ENCODE measurements at places on chromosomes 3 and 15.

DNA sequence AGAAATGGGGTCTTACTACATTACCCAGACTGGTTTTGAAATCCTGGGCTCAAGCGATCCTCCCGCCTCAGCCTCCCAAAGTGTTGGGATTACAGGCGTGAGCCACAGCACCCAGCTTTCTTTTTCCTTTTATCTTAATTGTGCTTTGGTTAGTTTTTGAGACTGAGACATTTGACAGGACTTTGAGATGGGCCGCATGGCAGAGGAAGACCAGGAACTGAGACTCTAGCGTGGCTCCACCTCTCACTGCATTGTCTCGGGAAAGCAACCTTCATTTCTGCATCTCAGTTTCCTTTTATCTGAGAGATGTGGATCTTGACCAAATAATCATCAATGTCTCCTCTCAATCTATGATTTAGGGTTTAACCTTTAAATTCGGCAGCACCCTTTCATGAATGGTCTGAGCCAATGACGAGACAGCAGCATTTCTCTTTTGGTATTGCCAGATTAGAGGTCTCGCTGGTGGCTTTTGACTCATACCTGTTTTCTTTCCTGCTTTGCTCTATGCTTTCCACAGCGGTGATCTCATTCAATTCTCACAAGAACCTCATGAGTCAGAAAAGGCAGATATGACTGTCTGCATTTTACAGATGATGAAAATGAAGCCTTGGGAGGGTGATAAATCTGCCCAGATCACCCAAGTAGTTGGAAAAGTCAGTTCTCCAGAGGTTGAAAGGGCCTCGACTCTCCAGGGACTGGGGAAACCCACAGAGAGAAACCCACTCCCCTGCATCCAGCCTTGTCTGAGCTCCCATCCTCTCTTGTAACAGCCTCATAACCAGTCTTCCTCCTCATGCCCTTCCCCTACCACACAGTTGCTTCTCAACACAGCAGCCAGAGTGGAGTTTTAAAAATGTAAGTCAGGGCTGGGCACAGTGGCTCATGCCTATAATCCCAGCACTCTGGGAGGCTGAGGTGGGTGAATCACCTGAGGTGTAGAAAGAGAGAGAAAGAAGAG is 84.8 kb upstream of the FOXB1 start:
- peak; percentile 34 for DNase-seq

DNA sequence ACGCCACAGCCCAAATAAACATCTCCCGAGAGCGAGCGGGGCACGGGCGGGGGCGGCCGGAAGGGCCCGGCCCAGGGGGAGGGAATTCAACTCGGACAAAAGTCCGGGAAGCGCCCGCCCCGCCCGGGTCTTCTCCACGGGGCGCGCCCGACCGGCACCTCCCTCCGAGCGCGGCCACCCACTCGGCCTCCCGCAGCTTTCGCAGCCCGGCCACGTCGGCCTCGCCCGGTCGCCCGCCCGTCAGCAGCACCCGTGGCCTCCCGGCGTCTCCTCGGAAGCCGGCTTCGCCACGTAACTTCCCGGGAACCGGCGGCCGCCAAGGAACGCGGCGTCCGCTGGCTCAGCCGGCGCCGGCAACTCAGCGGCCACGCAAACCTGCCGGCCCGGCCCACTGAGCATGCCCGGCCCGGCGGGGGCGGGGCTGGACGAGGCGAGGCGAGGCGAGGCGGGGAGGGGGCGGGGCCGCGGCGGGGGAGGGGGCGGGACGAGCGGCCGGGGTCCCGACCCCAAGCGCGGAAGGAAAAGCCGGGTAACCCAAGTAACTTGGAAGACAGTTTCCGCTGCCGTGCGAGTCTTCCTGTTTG is at the start of gene TJP1:
TJP1 (minus strand) TSS at position 369 of the 584 bp plus-strand sequence. CDS start 440 bp downstream, outside the sequence.
- DNase-seq: no peak

DNA sequence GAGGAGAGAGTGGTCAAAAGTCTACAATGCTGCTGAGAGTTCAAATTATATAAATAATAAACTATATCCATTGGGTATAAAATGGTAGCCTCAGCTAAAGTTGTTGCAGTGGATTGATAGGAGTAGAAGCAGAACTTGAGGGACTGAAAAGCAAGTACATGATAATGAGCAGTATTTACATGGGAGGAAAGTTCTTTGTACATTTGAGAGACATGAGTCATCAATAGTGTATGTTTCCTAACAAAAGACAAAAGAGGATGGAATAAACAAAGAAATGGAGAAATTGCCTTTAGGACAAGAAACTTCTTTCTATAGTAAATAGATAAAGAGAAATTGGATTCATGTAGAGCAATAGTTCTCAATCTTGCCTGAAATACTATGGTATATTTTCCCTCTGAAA is 110.0 kb upstream of the PLSCR5 start:
- DNase-seq: no peak

DNA sequence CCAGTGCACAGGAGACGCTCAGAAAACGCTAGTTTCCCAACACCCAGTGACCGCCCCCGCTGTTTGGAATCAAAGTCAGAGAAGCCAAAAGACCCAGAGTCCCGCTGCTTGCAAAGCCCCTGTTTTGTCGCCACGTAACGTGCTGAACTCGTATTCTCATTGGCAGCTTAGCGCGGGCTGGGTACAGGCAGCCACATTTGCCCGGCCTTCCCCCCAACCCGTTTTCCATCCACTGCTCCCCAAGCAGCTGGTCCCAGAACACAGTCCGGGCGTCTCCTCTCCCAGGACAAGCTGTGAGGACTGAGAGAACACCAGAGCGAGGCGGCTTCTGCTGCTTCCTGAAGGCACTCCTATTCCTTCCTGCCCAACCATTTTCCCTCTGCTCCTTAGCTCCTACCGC is 54.8 kb downstream of the RASGRF1 start:
- no peak for DNase-seq

DNA sequence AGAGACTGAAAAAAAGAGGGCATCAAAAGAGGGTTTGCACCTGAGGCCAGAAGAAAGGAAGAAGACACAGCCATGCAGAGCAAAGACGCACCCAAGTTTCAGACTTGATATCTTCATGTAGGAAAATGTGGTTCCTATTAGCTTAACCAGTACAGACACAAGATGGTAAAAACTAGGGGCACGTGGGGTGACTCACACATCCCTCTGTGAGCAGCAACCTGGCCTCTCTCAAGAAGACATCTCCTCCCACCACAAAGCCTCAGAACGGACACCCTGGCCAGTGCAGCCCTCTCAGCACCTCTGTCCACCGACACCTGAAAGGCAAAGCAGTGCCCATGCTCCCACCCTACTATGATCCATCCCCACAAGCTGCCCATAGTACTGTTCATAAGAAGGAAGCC is 33.3 kb downstream of the GLB1 start:
- peak; percentile 47 for DNase-seq

GRCh38 chr15:57297163-57297593 is 79.1 kb upstream of the CGNL1 start:
- DNase-seq: no peak
